H4 (cell line): ENCODE measurements at places on chromosomes 16 and 17.
A peak's percentile ranks its signal among the peaks of the same experiment; 100 is the strongest.

GRCh38 chr16:57477531-57478202, 8.6 kb downstream of the DOK4 start:
- no peak for DNase-seq

- DNase-seq = no peak
These were observed 43.7 kb downstream of the GOSR1 start for GRCh38 chr17:30520882-30521281.

- no peak for DNase-seq
These were observed 27.5 kb upstream of the NKD1 start for GRCh38 chr16:50520451-50521245.

DNA sequence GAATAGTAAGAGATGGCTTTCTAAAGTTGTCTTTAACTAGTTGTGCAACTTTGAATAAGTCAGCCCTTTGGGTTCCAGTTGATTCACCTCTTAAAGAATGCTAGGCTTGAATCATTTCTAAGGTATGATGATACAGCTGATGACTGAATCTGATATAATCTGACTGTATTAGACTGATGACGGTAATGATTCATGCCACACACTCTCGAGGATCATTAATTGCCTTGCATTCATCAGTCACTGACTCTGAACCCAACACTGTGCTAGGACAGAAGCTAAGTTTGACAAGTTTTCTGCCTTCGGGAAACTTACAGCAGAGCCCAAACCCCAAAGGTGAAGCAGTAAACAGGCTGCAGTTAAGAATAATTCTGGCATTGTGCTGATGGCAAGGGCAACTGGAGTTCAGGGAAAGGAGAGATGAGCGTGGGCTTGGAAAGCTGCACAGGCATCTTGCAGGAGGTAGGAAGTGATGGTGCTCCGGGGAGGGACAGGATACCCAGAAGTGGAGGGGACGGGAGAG, 25.8 kb downstream of the ASIC2 start:
- DNase-seq = peak; percentile 4

DNA sequence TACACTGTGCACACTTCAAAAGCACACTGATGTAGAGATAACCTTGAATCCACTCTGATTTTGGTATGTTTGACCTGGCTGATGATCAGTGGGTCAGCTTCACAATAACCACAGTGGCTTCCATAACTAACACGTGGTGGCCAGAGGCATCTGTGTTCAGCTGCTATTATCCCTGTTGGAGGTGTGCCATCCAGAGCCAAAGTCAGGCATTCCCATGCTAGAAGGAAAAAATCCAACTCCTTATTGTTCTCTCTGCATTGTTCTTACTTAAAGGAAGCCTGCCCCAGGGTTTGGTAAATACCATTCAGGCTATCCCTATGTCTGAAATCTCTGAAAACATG, 127.3 kb upstream of the MON1B start:
- peak; percentile 11 for DNase-seq
